ENCODE measurements at places on chromosomes 12 and 14.

GRCh38 chr14:70642303-70643235 lies 853 bp downstream of the TTC9 start:
- DNase-seq, result no peak

DNA sequence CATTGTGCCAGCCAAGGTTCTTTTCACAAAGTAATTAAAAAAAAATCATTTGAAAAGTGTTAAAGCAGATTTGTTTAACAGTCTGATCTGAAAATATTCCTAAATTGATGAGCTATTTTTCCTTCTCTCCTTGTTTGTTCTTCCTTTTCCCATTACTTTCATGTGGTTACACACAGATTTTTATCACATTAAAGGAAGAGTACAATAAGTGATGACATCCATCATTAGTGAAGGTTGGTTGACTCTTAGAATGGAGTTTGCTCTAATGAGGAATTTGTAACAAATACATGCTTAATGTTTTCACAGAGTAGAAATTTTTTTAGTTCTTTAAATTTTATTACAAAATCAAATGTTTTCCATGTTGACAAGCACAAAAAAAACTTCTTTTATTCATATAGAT lies 18.9 kb upstream of the TOMM20L start:
- no peak for DNase-seq

- DNase-seq, result no peak
Measured at GRCh38 chr12:28973491-28973890, 175.6 kb upstream of the FAR2 start.

GRCh38 chr12:123066384-123066710 lies 84.5 kb downstream of the PITPNM2 start:
- DNase-seq, result no peak

DNA sequence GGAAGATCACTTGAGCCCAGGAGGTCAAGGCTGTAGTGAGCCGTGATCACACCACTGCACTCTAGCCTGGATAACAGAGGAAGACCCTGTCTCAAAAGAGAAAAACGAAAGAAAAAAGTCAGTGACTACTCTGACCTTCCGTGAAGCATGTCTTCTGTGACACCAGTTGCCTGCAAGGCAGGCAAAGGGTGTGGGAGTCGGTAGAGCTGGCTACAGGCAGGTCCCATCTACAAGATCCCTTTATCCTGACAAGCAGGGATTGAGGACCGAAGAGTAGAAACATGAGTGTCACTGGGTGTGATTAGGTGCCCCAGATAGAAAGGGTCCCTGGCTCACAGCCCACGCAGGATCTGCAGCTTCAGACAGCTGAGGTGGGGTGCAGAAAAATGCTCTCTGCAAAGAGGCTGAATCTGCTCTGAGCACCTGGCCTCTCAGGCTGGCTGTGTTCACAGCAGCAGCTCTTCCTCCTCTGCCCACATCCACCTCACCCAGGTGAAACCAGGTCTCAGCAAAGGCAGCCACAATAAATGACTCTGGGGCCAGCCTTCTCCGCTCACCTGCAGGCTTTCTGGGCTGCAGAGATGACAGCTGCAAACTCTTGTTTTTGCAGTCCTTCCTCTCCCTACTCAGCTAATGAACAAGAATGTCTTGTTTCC lies 28.6 kb upstream of the HSP90B1 start:
- DNase-seq, result no peak

DNA sequence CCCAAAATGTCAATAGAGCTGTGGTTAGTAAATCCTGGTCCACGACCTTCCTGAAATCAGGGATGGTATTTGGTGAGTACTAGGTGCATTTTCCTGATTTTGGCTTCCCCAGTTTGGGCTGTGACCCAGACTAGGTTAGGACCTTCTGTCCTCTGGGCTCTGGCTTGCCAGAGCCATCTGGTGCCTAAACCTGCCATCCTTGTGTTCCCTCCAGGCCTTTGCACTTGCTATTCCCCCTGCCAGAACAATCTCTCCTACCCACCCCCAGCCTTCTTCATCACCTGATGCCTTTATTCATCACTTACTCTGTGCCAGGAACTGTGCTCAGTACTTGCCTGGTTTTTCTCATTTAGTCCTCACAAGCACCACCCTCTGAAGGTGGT lies 216.7 kb downstream of the RBM19 start:
- no peak for DNase-seq

DNA sequence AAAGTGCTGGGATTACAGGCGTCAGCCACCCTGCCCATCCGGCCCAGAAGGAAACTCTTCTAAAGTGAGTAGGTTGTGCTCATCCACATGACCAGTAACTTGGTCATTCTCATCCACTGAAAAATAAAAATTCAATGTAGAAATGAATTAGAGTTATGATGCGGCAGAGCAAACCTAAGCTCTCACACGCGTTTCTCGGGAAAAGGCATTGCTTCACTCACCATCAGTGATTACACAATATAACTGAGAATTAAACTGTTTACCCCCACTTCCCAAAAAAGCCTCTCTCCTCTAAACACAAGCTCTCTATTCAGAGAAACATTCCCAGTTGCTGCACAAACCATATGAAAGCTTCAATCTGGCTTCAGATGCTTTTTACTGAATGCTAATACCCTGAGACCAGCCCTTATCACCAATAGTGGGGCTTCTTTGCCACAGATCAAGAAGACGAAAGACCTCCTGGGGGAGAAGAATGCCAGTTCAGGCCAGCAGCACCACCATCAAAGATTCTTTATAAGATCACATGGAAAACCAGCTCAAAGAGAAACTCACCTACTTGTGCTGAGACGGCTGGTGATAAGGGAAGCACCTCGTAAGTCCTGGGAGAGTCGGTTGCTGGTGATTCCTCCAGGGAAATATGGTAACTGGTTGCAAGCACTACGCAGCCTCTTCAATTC lies 121.5 kb upstream of the SFSWAP start:
- no peak for DNase-seq

DNA sequence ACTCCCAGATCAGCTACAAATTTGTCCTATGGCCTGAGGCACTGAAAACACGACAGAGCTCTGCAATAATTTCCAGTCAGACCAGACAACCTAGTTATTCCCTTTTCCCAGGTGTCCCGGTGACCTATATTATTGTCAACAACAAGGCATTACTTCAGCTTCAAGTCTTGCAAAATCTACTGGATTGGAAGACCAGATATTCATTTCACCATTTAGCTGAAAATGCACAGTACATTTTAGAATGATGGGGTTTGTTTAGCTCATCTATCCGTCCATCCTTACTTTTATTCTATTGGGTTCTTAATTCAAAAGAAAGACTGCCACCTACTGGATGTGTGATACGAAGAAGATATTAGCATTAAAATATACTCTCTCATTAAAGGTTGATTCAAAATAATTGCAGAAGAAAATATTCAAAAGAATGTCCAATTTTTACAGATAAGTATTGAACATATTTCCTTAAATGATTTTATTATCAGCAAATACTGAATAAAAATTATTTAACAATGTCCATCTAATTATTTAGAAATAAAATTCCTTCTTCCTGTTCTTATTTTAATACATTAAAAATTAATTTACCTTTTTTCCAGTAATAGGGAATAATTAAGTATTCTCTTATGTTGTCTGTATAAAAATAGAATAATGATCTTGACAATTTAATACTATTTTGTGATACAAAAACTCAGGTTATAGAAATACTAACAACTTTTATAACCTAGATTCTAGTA lies 244.9 kb upstream of the LRIG3 start:
- peak; percentile 62 for DNase-seq

DNA sequence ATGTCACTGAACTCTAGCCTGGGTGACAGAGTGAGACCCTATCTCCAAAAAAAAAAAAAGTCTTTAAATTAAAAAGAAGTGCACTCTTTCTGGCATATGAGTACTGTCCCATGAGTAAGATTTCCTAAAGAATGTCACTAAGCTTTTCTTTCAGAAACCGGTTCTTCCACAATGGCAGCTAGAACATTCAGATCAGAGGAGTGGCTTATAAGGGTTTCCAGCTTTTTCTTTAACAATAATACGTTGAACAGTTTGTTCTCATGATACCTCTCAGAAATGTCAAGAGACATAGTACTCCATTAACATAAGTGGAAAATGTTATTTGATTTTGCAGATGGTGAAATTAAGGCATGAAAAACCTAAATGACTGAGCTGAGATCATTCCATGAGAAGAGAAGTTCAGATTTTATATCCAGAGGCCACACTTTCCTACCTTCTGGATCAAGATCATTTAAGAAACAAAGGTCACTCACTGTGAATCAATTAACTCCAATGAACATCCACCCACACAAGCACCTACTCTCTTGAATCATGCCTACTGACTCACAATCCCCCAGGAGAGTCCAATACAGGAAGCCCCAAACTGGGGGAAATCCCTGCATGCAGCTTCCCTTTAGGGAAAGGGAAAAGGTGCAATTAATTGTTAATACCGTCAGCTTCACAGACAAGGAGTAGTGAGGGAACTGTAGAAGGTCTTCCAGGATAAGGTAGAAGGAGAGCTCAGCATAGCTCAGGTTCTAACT lies 86.9 kb downstream of the SPTSSA start:
- DNase-seq, result peak; percentile 33

DNA sequence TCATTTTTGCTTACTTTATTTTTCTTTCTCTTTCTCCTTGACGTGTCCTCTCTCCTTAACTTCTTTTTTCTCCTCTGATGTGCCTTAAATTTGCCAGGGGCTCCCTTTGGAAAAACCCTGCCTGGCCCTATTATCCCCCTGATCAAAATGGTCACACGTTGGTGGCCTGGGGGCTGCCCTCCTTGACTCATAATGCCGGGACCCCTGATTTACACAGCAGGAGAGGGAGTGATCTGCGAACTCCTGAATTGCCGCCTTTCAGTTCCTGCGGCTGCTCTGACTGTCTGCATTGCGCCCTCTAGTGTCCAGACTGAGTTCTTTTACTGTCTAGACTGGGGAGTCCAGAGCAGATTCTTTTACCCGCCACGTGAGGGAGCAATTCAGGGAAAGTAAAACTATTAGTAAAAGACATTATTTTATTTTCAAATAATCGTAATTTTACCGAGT lies 44.8 kb upstream of the GZMB start:
- peak; percentile 83 for DNase-seq

- DNase-seq, result no peak
Measured at GRCh38 chr12:79515530-79515935, 175.2 kb downstream of the PAWR start.

GRCh38 chr14:59274991-59275391 lies 86.5 kb downstream of the DAAM1 start:
- DNase-seq, result peak; percentile 38

DNA sequence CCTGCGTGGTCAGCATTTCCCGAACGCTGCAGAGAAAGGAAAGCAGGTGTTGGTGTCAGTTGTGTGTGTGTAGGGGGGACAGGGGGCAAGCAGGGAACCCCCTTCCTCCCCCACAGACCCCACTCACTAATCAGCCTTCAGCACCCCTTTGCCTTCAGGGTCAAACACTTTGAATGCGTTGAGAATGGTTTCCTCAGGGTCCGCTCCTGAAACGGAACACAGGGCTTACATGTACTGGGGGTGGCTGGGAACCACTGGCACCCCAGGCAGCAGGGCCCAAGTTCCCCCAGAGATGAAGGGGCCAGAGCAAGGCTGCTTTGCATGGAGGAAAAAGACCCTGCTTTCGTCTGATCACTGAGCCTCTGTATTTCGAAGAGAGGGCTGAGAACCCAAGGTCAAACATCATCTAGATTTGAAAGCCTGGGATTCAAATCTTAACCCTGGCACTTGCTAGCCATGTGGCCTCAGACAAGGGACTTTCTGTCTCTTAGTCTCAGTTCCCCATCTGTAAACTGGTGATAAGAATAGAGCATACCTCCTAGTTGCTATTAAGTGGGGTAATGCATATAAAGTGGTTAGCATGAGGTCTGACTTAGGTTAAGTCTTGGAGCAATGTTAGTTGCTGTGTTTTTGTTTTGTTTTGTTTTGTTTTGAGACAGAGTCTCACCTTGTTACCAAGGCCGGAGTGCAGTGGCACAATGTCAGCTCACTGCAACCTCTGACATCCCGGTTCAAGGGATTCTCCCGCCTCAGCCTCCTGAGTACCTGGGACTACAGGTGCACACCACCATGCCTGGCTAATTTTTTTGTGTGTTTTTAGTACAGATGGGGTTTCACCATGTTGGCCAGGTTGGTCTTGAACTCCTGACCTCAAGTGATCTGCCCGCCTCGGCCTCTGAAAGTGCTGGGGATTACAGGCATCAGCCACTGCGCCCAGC lies 7.0 kb downstream of the MYL2 start:
- no peak for DNase-seq

GRCh38 chr14:33408291-33408690 lies 469.6 kb downstream of the NPAS3 start:
- DNase-seq, result no peak

DNA sequence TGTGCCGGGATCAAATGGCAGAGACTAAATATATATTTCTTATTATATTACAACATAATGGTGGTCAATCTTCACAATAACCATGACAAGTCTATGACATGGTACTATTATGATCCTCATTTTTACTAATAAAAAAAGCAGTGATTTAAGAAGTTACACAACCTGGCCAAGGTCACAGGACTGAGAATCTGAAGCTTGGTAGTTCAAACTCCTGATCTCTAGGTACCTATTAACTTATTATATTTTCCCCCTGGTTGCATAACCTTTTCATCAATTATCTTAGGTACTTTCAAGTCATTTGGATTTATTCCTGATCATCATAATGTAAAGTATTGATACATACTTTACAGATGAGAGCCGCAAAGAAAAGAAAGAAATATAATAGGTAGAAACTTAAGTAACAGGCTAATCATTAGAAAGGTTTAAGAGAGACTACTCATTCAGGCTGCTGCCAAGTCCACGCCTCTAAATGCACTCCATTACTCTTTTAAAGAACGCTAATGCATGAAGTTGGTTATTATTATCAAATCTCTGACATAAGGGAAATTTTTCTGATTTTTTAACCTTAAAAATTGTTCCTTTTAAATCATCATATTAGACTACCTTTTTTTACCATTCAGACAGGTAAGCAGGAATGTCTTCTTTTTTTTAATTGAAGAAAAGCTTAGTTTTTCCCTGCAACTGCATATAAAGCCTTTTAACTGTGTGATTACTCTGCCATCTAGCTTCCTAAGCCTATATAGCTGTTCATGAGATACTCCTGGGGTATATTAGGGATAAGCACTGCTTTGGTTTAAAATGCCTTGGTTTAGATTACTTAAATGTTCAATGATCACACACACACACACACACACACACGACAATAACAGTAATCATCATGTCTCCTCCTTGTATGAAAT lies 35.6 kb downstream of the RPS29 start:
- peak; percentile 44 for DNase-seq

- DNase-seq, result no peak
Measured at GRCh38 chr14:97402279-97402678, 605.1 kb downstream of the VRK1 start.

DNA sequence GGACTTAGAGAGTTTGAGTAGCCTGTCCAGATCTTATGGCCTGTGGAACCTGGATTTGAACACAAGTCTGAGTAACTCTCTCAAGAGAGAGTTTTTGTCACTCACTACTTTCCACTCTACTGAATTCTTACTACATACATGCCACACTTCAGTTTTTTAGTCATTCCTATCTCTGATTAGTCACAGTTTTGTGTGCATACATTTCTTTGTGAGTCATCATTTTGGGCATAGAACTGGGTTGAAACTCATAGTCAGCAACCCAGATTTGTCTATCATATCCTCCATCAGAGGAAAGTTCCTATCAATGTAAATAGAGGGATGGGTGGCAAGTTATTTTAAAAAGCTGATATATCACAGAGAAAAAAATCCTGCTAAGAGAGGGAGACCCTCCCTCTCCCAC lies 42.9 kb downstream of the FLRT2 start:
- peak; percentile 95 for DNase-seq

- DNase-seq, result peak; percentile 50
Measured at GRCh38 chr12:118337194-118337838, 35.4 kb downstream of the TAOK3 start.

- peak; percentile 95 for DNase-seq
Measured at GRCh38 chr12:71710276-71711125, 24.6 kb downstream of the TMEM19 start.

GRCh38 chr14:35362911-35363374 lies 41.6 kb downstream of the NFKBIA start:
- DNase-seq, result peak; percentile 36

All from ELR (cell line).